Stimulated activated CD4-positive, alpha-beta T cell treated with anti-CD3 and anti-CD28 coated beads, Interleukin-1b, Interleukin-23, amount 100 ng/mL, for 1 hour (primary cell): ENCODE measurements at places on chromosomes 4 and X.
A peak's percentile ranks its signal among the peaks of the same experiment; 100 is the strongest.

- DNase-seq, result no peak
Measured at GRCh38 chr4:157312702-157313101, 92.2 kb downstream of the GRIA2 start.

DNA sequence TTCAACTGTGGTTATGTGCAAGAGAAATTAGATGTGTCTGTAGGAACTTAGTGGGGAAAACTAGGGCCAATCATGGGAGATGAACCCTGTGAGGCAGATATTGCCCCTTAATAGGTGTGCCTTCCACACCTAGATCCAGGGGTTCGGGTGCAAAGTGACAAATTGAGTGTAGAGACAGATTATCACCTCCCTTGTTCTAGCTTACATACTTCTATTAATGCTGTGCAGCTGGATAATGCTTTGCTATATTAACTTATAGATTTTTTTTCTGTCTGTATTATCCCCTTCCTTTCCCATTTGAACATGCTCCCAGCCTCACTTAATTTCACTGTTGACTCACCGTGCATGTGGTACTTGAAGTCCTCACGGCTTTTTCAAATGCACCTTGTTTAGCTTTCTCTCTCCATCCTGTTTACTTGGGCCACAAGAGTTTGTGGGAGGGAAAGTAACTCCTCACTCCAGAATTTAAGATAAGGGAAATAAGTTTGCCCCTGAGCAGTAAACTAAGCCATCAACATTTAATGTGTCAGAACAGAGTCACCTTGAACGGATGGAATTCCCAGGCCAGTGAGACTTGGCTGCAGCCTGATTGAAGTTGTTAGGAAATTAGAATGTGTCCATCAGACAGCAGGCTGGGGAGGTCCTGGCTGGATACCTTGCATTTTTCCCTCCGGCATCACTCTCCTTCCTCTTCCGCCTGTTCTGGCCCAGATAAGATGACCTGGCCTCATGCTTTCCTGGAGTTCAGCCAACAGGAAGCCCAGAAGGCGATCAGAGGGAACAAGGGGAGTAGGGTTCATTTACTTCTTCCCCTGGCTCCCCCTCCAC, 478.4 kb downstream of the BCOR start:
- no peak for DNase-seq

DNA sequence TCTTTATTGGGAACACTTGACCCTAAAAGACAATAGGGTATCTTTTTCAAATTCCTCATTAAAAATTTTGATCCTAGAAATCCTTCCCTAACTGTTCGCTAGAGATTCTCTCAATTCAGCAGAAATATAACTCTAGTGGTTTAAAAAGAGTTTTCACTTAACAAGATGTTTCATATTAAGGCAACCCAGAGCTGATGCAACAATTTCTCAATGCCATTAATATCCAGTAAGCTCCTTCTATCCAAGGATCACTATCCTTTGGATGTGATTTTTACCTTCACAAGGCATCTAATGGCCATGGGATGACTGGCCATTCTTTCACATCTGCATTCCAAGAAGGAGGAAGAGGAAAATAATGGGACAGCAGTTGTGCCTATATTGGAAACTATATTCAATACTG, 183.4 kb downstream of the ANKRD50 start:
- DNase-seq, result no peak

DNA sequence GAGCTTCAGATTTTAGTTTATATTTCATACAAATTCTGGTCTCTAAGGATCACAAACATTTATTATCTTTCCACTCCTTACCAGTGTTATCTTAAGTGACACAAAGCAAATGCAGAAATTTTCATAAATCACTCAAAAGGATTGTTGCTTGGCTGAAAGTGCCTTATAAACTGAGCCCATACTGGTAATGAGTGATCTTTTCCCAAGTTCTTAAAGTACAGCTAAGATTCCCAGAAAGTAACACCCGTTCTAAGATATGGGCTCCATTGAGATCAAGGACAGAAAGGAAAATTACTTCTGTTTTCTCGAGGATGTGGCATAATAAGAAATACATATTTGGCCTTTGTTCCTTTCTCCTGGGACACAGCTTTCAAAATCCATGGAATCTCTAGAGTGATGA, 313.7 kb downstream of the ARHGAP24 start:
- no peak for DNase-seq

GRCh38 chr4:26152056-26152455, 168.8 kb upstream of the RBPJ start:
- no peak for DNase-seq

DNA sequence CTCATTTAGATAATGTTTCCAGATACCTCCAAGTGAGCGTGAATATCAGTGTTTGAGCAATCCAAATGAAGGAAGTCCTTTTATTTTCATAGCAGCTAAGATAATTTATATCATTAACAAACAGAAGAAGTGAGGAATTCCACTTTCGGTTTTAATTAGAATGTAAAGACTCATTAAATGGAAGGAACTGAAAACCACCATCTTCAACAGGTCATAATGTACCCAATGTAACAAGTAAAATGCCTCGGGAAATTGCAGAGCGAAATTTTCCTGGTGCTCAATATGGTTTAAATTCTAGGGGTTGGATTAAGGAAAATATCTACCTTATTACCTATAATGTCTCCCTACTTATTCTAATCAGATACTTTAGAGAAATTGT, 33.9 kb upstream of the SLC9A7 start:
- no peak for DNase-seq

DNA sequence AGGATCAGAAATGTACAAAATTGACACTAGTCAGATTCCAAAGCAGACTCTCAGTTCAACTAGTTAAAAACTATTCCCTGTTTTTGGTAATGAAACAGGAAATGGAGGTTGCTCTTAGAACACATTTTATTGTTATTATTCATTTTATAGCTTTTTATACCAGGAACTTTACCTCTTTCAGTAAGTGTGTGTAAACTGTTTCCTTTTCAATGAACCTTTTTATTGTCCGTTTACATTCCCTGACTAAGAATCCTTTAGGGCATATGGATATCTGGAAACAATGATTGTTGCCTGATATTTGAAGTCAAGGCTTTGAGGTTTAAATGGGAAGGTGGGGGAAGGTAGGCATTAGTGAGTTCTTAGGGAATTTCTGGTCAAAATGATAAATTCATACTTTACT, 1511.4 kb downstream of the ADGRL3 start:
- DNase-seq, result no peak

DNA sequence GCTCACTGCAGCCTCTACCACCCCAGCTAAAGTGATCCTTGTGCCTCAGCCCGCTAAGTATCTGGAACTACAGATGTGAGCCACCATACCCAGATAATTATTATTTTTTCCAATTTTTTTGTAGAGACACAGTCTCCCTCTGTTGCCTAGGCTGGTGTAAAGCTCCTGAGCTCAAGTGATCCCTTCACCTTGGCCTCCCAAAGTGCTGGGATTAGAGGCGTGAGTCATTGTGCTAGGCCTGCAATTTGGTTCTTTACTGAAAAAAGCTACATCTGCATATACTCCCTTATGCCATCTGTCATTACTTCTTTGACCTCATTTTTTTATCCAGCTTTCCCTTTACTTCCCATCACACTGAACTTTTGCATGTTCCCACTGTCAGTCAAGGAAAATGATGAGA, 2012.4 kb upstream of the IGFBP7 start:
- no peak for DNase-seq

GRCh38 chrX:74420196-74421035, 877 bp upstream of the SLC16A2 start:
- DNase-seq, result no peak

GRCh38 chrX:140180585-140180984, 215.3 kb upstream of the CXorf66 start:
- no peak for DNase-seq

- no peak for DNase-seq
Measured at GRCh38 chr4:65457011-65457410, 213.3 kb downstream of the EPHA5 start.

DNA sequence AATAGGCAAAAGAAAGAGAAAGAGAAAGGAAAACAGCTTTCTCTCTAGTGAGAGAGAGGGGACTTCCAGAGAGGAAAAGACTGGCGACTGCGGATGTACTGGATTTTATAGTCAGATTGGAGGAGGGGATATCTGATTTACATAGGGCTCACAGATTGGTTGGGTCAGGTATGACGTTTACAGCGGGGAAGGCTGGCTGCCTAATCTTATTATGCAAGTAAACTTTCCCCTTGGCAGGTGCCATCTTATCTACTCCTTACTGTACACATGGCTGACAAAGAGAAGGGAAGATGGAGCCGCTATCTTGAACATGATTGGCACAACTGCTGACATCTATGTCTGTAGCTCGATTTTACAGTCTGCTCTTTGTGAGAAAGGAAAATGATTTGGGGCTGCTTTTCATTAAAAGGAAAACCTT, 25.4 kb downstream of the RBPJ start:
- DNase-seq, result no peak

DNA sequence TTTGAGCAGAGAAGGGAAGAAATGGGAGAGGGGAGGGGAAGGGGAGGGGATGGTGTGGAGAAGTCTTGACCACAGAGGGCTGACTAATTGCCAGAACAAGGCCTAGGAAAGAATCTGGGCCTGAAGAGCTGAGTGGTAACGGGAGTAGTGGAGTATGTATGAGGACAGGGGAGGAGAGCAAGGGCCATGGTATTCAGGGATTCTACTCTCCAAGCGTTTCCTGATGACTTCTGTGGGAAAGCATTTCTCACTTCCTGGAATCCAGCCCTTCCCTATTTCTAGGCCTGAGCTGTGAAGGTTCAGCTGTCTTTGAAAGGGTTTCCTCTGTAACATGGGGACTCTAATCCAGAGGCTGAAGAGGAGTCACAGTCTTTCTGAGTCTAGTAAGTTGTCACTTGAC, 19.7 kb upstream of the SOX3 start:
- DNase-seq, result no peak

- DNase-seq, result no peak
Measured at GRCh38 chr4:76733068-76733771, 164.7 kb downstream of the SOWAHB start.

DNA sequence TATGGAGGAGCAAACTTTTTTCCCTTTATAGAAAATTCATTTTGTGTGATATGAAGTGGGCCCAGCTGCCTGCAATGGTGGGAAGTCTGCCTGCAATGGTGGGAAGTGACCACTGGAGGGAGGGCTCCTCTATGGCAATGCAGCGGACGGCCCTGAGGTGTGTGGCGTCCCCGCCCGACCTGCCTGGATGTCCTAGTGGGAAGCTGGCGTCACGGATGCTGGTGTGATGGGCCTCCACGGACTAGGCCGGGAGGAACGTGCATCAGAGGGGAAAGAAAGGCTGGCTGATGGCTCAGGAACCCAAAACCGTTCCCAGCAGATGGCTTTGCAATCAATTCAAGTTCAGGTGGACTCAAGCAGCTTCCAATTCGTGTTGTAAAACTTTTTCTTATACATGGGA, 177.9 kb downstream of the AFAP1 start:
- DNase-seq, result peak; percentile 6

DNA sequence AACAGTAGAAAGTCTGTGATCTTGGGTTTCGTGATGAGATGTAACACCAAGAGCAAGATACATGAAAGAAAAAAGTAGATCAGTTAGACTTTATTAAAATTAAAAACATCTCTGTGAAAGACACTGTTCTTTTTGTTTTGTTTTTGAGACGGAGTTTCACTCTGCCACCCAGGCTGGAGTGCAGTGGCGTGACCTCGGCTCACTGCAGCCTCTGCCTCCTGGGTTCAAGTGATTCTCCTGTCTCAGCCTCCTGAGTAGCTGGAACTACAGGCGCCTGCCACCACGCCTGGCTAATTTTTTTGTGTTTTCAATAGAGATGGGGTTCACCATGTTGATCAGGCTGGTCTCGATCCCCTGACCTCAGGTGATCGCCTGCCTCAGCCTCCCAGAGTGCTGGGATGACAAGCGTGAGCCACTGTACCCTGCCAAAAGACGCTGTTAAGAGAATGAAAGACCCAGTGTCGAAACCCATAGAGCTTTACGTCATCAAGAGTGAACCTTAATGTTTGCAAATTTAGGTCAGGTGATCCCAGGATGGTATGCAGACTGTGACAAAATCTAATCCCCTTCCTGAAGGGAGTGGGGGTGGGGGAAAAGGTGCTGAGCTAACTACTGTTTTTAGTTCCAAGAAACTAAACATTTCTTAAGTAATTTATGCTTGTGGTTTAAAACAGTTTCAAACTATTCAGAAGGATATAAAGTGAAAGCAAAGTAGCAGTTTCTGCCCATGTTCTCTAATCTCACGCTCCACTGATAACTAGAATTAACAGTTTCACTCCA, 8.0 kb downstream of the OFD1 start:
- DNase-seq, result no peak

- no peak for DNase-seq
Measured at GRCh38 chrX:133857640-133858269, 127.6 kb downstream of the GPC3 start.

GRCh38 chr4:140090215-140090731, 63.7 kb downstream of the MAML3 start:
- DNase-seq, result no peak

- no peak for DNase-seq
Measured at GRCh38 chr4:181908168-181908567, 335.0 kb upstream of the TENM3 start.

GRCh38 chr4:849478-850175, 23.7 kb upstream of the CPLX1 start:
- no peak for DNase-seq

DNA sequence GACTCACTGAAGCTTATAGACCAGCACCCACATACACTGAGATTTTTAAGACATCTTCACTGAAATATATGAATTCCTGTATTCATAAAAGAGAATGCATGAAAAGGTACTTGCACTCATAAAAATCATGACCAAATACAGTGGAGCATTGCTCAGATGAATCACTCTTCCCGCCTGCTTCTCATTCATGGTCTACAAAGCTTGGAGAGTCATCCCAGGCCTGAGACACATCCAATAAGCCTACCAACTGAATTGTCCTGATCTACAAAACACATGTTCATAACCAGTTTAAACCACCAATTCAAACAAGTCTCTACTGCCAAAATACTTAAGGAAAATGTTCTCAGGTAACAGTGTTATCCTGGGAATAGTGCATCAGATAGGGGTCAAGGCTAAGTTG, 38.1 kb downstream of the PROM1 start:
- DNase-seq, result no peak

DNA sequence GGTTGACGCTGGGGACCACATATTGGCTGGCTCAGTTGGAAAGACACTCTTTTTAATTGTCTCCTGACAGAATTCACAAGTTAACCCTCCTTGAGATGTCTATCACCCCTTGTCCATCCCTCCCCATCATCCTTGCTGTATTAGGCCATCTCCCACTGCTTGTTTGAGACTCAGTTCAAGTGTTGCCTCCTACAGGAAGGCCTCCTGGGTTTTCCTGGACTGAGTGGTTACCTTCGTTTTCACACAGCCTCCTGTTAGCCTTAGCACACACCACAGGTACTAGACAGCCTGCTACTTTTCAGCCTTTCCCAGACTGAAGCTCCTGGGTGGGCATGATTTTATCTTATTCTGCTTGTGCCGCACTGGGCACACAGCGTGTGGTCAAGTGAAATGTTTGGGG, 145.3 kb upstream of the STX18 start:
- no peak for DNase-seq

- DNase-seq, result no peak
Measured at GRCh38 chrX:18664947-18665346, 7.0 kb downstream of the RS1 start.

GRCh38 chr4:187283201-187283955, 559.7 kb upstream of the FAT1 start:
- no peak for DNase-seq
